ENCODE measurements at places on chromosomes 2 and 18.

DNA sequence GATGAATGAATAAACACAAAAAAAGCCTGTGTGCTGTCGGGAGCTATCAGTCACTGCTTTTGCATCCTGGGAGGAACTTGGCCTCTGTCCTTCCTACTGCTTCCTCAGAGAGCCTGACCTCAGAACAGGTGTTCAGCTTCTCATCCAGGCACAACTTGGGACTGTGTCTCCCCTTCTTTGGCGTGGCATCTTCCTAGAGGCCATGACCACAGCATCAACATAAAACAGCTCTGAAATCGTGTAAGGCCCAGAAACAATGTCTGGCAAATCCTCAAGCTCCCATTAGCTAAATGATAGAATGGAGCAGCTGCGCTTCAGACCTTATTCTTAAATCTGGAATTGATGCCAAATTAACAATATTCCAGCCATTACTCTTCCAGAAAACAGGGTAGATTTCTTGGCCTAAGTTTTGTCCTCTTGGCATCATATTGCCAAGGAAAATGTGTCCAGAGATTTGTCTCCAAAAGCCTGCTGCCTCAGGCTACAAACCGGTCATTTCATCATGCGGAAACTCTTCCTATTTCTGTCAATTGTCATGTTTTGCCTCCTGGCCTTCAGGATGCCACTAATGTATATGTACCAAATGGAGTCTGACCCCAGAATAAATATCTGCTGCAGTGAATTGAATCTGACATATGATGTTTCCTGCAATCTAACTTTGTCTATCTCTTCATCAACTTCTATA is 53.2 kb upstream of the RAB27B start:
- no peak for DNase-seq

DNA sequence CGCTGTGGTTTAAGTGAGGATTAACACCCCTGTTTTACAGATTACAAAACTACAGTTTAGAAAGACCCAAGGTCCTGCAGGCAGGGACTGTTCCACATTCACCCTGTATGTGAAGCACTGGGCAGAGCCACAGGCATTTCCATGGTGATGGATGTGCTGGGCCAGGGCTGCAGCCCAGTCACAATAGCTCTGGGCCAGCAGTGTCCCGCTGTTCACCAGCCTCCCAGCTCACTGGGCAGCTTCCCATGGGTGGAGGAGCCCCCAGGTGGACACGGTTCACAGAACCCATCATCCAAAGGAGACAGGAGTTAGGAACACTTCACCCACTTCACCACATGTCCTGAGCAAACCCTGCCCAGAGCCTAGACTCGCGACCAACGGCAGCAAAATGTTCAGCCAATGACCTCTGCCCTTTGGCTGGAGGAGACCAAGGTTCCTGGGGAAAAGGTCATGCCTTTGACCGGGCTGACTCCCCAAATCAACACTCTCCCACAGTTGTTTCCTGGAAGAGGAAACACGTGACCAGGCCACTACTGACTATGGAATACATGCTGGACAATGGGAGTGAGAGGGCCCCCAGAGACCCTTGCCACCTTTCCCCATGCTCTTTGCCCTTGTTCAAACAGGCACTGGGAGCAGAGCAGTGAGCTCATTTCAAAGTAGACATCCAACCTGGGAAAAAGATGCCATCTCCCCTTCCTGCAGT is 28.0 kb upstream of the SLC35F6 start:
- no peak for DNase-seq

DNA sequence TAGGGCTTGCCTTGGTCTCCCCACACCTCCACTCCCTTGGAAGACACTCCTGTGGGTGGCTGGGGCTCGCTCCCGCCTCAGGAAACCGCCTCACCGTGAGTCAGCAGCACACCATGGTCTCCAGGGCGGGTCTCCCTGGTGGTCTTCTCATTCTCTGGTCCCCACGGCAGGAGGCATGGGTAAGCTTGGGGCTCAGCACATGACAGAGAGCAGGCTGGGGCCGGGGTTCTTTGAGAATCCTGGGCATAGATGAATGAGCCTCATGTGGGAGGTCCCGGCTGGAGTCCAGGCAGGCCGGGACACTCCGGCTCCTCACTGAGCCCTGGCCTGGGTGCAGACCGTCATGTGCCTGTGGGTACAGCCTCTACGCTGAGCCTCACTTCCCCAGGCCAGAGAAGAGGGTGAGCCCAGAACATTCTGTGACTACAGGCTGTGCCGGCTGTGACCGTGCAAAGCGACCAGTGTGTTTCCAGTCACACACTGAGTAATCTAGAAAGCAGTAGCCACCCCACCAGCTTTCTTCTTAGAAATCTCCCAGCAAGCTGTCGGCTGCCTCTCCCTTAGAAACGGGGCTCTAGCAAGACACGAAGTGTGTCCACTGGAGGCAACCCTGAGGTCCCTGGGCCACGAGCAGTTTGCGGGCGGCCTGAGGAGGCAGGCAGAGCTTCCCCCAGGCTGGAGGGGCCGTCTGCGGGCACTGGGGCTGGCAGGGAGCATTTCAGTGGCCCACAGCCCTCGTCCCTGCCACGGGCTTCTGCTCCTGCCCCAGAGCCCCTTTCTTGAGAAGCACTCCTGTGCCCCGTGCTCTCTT is 93.1 kb downstream of the RHOB start:
- DNase-seq = no peak

DNA sequence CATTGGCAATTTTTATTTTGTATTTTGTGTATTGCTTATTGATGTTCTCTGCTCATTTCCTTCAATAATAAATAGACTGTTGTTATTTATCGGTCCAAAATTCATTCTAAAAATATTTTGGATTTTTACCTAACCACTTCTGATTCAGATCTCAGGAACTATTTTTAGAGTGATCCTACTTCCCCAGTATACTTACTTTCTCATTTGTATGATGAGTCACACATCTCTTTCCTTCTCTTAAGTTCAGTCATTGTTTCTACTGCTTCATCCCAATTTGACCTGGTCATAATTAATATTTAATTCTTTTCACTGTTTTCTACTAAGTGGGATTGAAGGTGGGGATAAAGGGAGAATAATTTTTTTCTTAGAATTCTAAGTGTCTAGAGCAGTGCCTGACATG is 75.1 kb downstream of the AGPS start:
- DNase-seq = no peak
